Stimulated activated CD4-positive, alpha-beta T cell treated with anti-CD3 and anti-CD28 coated beads, Interleukin-12 subunit alpha, Interleukin-12 subunit beta, amount 100 ng/mL, for 24 hours (primary cell): ENCODE measurements at places on chromosomes 1 and 21.

GRCh38 chr1:201085902-201086735 lies 26.1 kb downstream of the CACNA1S start:
- no peak for DNase-seq

- no peak for DNase-seq
Observed at GRCh38 chr1:101371259-101371658, 134.4 kb downstream of the S1PR1 start.

DNA sequence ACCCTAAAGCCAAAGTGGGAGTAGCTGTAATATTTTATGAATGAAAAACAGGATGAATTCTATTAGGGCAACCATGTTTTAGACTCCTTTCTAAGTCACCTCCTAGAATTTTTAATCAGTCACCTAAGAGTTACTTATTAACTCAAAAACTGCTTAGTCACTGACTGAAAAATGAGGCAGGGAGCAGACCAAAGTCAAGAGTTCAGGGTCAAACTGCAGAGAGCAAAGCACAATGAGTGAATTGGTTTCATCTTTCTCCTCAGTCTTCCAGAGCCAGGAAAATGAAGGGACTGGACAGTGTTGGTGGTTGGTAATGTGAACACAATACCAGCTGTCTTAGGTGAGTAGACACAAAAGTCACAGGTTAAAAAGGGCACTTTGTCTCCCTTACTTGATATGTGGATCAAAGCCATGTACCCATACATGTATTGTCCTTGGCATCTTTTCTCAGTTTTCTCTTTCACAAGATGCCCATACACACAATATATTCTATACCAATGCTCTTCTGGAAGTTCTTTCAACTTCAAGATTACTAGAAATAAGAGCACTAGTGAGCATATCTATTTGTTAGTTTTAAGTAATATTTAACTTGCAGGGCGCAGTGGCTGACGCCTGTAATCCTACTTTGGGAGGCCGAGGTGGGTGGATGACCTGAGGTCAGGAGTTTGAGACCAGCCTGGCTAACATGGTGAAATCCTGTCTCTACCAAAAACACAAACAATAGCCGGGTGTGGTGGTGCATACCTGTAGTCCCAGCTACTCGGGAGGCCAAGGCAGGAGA lies 42.2 kb downstream of the ATP1B1 start:
- DNase-seq: no peak

- no peak for DNase-seq
Observed at GRCh38 chr1:218589487-218589886, 244.4 kb downstream of the TGFB2 start.

DNA sequence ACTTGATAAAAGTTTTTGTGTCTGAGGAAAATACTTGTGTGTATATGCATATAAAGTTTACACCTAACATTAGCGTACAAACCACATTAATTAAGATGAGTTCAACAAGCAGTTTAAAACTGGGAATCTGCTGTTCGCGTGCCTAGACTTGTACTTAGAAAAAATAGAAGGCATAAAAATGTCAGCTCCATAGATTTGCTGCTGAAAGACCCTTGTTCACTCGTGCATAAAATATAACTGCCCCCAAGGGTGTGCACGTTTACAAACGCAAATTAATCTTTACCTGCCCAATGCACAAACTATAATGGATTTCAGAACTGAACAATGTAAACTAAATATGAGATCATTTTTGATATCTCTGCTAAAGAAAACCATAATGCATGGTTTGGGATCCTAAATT lies 392.3 kb upstream of the ADGRL2 start:
- no peak for DNase-seq

- DNase-seq: no peak
Observed at GRCh38 chr1:212791261-212791675, 309 bp downstream of the NSL1 start.

DNA sequence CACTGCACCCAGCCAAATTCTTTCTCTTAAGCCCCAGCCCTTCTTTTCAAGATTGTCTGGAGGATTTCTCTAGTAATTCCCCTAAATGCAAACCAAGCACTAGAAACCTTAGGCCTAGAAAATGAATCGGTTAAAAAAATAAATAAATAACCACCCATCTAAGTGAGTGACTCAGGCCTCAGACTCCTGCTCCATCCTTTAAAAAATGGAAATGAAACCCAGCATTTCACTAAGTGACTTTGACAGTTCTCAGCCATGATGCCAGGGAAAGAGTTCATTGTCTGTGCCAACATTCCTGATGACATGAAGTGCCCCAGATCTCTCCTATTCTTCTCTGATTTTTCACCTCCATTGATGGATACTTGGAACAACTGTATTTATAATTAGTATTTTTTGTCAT lies 415.2 kb upstream of the DAB1 start:
- DNase-seq: no peak

DNA sequence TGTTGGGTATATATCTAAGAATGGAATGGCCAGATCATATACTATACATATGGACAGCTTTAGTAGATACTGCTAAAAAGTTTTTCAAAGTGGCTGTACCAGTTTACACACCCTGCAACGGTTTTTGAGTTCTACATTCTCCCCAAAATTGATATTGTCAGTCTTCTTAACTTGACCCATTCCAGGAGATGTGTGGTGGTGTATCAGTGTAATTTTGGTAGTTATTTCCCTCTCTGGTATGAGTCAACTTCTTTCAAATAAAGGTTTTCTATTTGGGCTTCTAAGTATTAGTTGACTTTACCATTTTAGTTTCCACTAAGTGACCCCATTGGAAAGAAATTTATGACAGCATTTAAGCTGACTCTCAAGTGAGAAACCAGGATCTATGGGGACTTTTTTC lies 29.2 kb downstream of the INKA2 start:
- no peak for DNase-seq

- no peak for DNase-seq
Observed at GRCh38 chr1:40786995-40787705, 3.6 kb downstream of the KCNQ4 start.

GRCh38 chr21:40845441-40845995 lies 1.4 kb downstream of the DSCAM start:
- no peak for DNase-seq

DNA sequence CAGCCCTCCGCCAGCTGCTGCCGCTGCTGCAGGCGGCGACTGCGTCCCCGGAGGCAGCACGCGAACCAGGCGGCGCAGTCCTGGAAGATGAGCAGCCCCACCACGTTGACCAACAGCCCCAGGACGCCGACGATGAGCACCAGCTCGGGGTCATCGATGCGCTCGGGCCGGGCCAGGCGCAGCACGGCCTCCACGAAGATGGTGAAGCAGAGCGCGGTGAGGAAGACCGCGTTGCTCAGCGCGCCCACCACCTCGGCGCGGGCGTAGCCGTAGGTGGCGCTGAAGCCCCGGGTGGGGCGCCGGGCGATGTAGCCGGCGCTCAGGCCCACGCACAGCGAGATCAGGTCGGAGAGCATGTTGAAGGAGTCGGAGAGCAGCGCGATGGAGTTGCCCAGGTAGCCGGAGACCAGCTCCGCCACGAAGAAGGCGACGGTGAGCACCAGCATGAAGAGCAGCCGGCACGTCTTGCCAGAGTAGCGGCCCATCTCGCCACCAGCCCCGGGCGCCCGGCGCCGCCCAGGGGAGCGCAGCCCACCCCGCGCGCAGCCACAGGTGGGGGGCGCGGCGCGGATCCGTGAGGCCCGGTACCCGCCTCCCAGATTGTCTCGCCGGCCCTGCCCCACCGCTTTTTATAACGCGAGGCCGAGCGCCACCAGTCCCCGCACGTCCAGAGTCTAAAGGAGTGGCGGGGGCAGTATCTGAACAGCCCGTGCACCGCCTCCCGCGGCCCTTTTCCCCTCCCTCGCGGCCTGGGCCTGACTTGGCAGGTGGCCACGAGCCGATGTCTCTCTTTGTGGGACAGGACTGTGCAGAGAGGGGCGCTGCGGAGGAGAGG lies at the start of gene SLC30A10:
TSS of gene SLC30A10 (minus strand) at position 602 of the 835 bp plus-strand sequence. CDS start at position 485, 117 bp downstream.
- no peak for DNase-seq
